Body of pancreas (tissue), 4 donors: ENCODE measurements at places on chromosomes 4 and X. TPM values are rescaled to one million over a fixed set of nuclear protein-coding genes. Genes with fewer than 3 reads are reported as not detected.

Gene MAGEA2B
- not detected for total RNA-seq

Gene IL9R
- total RNA-seq, result not detected

Gene LPAR4
- 3.0 TPM for total RNA-seq

- no peak overlapping the region for H3K27ac ChIP-seq
- H3K4me1 ChIP-seq, result no peaks in the 10 kb centered on the region
- H3K4me3 ChIP-seq, result no peak overlapping the region
- no peaks in the 10 kb centered on the region for H3K27me3 ChIP-seq
Observed at GRCh38 chr4:126192506-126192905, 877.8 kb downstream of the FAT4 start.

GRCh38 chr4:180790471-180790870 lies 1452.7 kb upstream of the TENM3 start:
- H3K4me1 ChIP-seq, result no peaks in the 10 kb centered on the region
- H3K27ac ChIP-seq, result no peak overlapping the region
- no peak overlapping the region for H3K4me3 ChIP-seq
- H3K27me3 ChIP-seq, result no peaks in the 10 kb centered on the region
- no peaks in the 10 kb centered on the region for H3K36me3 ChIP-seq

DNA sequence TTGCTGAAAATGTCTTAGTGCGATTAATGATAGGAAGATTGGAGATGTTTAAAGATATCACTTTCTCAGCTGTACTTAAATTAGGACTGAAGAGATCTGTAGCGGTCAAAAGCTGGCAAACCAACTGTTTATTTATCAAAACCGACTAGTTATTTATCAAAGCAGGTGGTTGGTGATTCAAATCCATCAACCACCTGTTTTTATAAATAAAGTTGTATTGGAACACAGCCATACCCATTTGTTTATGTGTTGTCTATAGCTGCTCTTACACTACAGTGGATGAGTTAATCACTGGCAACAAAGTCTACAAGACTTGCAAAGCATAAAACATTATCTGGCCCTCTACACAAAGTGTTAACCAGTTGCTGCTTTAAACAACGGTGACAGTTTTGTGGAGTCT lies 76.8 kb downstream of the IL15 start:
- no peak overlapping the region for H3K4me3 ChIP-seq
- H3K4me1 ChIP-seq, result no peaks in the 10 kb centered on the region
- DNase-seq, result no peak
- no peaks in the 10 kb centered on the region for H3K27me3 ChIP-seq
- no peaks in the 10 kb centered on the region for H3K36me3 ChIP-seq
- no peak overlapping the region for H3K27ac ChIP-seq

GRCh38 chrX:17496407-17496806 lies 121.4 kb downstream of the NHS start:
- H3K4me1 ChIP-seq, result peaks cover 5% of the 10 kb centered on the region
- no peaks in the 10 kb centered on the region for H3K36me3 ChIP-seq
- DNase-seq, result peak; percentile 18
- no peaks in the 10 kb centered on the region for H3K27me3 ChIP-seq
- no peak overlapping the region for H3K27ac ChIP-seq
